Renal pelvis (tissue), 12 donors: ENCODE measurements at places on chromosomes 5 and 9.

GRCh38 chr9:28073270-28073669 is 500.0 kb upstream of the C9orf72 start:
- peak; percentile 76 for DNase-seq

- no peak for DNase-seq
Observed at GRCh38 chr5:159469496-159470372, 139.4 kb upstream of the IL12B start.

GRCh38 chr5:78610636-78611035 is 37.9 kb downstream of the LHFPL2 start:
- no peak for DNase-seq

GRCh38 chr5:5401095-5401494 is 21.4 kb upstream of the ICE1 start:
- no peak for DNase-seq

- DNase-seq = no peak
Observed at GRCh38 chr5:10591159-10591558, 27.3 kb downstream of the ANKRD33B start.

GRCh38 chr5:74599148-74599547 is 41.4 kb downstream of the ENC1 start:
- DNase-seq = no peak

- DNase-seq = no peak
Observed at GRCh38 chr5:119694284-119694683, 64.9 kb downstream of the FAM170A start.

DNA sequence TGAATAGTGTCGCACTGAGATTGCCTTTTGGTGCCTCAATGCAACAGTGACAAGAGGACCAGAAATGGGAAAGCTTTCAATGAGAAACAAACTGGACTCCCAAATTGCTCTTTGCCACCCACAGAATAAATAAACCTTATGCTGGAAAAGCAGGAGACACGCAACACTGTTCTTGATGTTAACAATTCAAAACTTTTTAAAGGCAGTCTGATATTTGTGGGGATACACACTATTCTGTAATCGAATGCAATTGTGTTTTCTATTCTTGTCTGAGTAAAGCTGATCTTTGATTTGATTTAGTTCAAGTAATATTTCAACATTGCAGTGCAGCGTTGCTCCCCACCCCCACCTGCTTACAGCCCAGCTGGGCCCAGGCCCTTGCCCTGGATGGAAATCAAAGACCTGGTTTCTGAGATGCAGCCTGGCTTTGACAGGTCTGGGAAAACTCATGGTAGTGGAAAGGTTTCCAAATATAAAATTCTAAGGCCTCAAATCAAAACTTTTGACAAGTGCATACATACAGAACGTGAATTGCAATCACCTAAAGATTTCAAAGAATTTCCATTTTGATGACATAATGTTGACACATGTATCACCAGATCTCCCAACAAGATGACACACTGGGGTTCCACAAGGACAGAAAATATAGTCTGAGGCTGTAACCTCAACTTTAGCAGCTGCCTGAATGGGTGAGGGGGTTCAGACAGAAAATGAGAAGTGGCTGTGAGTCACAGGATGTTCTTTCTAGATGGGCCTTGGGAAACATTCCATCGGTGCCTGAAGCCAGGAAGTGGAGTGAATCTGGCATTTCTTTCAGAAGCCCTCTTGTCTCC is 55.1 kb downstream of the ABCA1 start:
- no peak for DNase-seq

GRCh38 chr5:65144136-65144871 is 337.4 kb downstream of the ADAMTS6 start:
- DNase-seq = no peak

DNA sequence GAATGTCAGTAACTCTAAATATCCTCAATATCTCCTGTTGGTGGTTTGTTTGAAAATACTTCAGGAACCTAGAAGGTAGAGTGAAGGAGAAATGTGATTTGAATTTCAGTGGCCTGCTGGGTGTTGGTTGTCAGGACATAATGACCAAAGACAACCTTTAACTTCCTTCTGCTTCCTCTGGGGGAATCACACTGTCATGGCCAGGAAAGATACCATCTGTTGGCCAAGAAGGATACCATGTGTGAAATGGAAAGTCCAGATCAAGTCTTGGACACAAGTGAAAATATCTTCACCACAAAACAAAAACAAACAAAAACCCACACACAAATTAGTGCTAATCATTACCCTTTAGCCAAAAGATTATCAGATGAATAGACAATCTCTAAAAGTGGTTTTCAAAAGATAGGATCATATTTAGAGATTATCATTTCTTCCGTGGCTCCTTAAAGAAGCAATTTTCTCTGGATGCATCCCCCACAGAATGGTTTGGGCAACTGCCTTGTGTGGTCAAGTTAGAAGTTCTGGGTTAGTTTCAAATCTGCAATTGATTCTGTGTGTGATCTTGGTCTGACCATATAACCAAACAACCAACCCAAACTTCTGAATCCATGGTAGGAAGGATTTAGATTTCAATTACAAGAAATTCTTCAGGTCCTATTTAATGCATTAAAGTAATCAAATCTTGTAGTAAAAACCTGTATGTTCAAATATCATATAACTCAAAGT is 1.6 kb downstream of the C1QTNF3 start:
- DNase-seq = no peak

DNA sequence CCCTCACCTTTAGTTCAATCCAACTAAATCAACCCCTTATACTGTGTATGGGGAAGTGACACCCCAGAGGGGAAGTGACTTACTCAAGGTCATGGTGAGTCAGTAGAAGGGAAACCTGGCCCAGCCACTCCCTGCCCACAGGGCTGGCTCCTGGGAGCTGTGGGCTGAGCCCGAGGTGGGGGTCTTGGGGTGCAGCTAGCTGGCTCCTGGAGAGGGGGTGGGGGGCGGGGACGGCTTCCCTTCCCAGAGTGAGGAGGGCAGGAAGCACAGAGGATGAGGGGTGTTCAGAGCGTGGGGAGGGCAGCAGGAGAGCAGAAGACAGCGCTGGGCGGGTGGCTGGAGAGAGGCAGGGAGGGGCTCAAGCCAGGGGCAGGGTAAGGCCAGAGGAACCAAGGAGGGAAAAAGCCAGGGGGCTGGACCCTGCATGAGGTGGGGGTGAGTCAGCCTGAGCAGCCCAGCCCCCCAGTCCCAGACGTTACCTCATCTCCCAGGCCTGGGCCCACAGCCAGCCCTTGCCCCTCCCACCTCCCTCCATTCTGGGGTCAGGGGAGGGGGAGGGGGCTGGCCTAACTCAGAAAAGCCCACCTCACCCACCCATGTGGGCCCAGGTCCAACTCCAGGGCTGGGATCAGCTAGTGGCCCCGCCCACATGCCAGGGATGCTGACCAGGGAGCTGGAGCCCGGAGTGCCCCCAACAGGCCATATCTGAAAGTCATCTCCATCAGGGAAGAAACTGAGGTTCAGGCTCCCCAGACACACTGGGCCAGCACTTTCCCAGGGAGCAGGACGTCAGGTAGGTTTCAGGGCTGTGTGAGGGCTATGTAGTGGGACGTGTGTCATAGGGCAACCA is 2.8 kb downstream of the PDLIM7 start:
- DNase-seq = no peak

GRCh38 chr5:66967102-66967501 is 229.5 kb downstream of the CD180 start:
- DNase-seq = no peak

- no peak for DNase-seq
Observed at GRCh38 chr5:136772491-136772890, 407.1 kb upstream of the TRPC7 start.
